ENCODE measurements at places on chromosomes 7 and 10.

- DNase-seq, result peak; percentile 54
These were observed 333.6 kb downstream of the ADARB2 start for GRCh38 chr10:1403508-1404322.

DNA sequence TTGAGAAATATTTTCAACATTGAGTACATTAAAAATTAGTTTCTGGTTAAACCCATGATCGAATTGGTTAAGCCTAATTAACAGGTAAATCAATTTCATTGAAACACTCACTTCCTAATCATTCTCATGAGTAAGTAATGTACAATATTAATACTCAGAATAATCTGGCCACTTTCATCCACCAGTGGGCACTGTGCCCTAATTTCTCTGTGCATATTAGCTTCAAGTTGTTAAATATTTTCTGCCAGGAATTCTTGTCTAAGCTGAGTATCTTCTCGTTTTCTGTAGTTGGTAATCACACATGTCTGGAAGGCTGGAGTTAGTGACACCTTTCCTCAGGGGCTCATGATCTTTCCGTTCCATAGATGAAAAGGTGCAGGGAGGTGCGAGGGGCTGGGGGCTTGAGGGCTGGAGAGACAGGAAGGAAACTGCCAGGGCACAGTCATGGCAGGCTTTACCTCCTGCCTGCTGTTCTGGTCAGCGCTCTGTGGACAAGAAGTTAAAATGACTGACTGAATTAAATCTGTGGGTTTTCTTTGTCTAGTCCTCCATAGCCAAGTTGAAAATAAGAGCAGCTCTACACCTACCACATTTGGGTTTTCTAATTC, 71.9 kb downstream of the WIPF3 start:
- no peak for DNase-seq

GRCh38 chr10:77297393-77297739, 340.2 kb downstream of the KCNMA1 start:
- DNase-seq, result no peak

DNA sequence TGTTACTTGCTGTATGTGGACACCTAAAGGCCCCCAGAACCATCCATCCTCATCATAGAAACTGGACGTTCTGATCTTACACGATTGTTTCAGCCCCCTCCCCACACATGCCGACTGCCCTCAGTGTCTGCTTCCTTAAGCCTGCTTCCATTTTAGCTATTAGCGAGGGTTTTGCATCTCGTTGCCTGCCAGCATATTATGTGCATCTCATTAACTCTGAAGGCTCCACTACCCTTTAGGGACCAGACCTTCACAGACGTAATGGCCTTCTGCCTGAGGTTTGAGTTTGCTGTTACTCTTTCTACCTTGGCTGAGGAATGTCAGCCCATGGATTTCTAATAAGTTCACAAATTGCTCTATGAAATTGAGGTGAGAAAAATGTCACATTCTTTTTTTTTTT, 53.9 kb upstream of the LRGUK start:
- DNase-seq, result no peak

DNA sequence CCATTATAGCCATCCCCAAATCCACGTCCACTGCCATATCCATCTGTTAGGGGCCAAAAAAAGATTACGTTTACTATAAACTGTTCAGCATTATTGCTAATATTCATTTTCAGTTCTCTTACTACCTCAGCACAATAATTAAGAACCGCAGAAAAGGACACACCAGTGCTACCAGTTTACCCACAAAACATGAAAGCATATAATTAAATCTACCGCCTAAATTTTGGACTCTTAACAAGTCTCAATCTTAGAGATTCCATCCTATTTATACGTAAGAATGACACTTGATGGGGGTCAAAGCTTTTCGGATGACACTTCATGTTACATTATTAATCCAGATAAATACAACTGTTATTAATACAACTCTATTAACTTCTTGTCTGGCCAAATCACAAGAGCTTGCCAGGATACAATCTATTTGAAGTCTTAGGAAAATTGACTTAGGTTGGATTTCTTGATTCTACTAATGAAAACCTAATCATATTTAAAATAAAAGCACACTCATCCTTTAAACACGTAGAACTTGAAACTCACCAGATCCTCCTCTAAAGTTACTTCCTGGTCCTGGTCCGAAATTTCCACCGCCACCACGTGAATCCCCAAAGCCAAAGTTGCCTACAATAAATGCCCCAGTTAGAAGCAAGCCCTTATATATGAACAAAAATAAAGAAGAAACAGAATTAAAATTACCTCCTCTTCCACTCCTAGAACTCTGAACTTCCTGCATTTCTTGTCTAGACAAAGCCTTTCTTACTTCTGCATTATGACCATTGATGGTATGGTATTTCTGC, 4.5 kb downstream of the HNRNPA2B1 start:
- no peak for DNase-seq

DNA sequence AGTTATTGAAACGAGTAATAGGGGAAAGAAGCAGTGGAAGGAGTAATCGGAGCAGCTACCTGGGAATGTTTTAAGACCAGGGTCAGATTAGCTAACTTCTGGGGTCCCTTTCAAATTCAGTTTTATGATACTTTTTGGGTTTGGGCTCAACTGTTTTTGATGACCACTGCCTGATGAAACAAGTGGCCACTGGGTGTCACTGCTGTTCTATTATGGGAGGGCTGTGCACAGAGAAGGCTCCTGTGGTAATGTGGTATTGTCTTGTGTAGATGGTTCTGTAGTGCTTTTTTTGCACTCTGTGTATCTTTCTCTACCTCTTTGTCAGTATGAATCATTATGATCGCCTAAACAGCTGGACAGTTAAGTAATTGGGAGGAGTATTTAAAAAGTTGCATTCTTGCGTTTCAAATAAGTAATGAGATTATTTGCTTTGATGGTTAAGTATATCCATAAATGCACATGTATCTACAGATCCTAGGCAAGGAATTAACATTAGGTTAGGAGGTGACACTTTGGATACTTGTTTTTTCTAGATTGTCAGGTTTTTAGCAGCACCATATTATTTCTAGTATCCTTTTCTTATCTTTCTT, 128.4 kb downstream of the ABCA13 start:
- DNase-seq, result peak; percentile 73

DNA sequence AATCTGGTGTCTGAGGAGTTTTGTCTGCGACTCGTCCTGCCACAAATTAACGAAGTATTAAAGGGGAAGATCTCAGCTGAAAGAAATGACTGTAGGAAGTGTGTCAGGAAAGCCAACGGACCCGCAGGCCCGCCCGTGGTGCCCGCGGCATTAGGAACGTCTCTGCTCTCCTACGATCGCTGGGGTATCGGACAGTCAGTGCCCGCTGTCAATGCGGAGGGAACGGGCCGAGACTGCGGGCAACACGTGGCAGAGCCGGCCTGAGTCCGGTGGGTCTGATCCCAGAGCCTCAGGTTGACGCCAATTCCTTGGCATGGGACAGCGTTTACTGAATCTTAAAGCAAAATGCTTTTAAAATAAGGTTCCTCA, 128.7 kb downstream of the KBTBD2 start:
- DNase-seq, result no peak

DNA sequence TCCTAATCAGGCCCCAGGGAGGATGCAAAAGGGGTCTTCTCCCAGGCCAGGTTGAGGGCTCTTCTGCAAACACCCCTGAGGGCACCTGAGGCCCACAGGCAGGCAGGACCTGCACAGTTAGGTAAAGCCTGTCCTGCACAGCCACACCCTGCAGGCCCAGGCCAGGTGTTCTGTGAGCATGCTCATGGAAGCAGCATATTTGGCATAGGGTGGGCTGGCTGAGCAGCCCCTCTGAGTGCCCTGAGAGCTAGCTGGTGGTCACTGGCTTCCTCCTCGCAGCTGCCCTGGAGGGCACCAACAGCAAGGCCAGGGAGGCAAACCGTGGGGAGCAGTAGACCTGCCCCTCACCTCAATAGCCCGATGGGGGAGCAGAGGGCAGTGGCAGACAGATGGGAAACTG, 3.7 kb upstream of the RET start:
- DNase-seq, result no peak

DNA sequence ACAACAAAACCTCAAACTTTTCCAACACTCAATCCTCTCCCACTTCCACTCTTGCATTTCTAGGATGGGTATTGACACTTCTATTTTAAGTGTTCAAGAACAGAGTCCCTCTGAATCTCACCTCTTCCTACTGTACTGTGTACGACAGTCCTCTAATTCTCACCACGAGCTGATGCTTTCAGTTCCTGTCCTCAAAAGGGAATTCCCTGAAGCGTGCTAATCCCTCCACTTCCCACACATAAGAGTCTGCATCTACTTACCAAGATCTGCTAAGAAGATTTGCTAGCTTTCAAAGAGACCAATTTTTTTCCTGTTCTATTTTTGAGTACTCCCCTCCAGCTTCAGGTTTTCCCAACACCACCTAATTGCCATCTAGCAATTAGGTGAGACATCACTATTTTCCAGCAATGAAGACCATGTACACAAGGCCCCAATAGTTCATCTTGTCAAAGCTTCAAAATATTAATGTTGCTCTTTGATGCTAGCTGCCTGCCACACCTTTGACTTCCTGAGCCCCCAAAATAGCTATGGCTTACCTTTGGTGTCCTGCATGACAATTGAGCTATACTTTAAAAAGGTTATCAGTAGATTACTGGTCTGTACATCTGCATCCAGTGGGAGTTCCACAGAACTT, 54.4 kb downstream of the ARMH3 start:
- no peak for DNase-seq

DNA sequence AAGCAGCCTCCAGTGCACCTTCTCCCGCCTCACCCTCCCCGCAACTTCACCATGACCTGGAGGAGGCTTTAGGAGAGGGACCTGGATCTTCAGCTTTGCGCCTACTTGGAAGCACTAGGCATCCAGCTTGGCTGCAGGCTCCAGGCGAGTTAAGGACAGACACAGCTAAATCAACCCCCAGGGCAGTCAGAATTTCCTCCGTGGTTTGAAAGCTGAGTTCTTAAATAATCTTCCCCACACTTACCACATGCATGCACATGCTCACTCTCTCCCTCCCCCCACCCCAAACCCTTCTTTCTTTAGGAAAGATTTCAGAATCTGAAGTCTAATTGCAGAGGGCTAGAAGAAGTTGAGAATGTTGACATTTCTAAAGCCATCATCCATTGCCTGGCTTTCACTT, 36.7 kb upstream of the LRRC4 start:
- DNase-seq, result no peak

DNA sequence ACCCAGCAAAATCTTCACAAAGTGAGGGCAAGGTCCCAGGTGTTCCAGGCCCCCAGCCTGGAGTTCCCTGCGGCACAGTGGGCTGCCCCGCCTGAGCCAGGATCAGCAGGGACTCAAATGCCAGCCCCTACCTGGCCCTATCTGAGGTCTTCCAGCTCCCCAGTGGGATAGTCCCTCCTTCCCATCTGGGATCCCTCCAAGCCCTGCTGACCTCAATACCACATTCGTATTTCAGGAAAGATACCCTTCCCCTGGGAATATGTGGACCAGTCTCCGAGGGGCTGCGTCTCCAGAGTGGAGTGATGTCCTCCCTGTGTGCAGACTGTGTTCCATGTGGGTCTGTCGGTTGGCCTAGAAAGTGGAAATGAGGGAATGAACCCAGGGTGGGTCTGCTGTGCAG, 40.9 kb downstream of the ELFN1 start:
- no peak for DNase-seq

- no peak for DNase-seq
These were observed 78.4 kb downstream of the XRCC2 start for GRCh38 chr7:152597507-152597906.

DNA sequence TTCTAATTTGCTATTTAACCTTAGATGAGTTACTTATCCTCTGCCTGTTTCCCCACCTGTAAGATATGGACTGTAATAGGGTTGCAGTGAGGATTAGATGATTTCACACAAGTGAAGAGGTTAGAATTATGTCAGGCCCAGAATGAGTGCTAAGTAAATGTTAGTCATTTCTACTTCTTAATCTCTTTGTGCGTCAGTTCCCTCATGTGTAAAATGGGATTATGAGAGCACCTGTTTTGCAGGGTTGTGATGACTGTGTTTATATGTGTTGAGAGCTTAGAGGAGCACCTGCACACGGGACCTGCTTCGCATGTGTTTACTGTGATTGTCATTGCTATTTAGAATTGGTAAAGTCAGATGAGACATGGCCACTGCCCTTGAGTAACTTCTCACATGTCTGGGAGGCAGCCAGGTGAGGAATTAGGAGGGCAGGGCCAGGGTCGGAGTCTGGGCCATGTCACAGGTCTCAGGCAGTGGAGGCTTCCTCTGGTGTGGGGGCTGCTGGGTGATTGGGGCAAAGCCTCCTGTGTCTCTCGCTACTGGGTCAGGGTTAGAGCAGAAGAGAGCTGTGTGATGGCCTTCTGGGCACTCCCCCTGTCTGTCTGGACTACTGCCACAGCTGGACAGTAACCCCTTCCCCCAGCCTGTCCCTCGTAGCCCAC, 106.7 kb downstream of the WDFY4 start:
- DNase-seq, result no peak

DNA sequence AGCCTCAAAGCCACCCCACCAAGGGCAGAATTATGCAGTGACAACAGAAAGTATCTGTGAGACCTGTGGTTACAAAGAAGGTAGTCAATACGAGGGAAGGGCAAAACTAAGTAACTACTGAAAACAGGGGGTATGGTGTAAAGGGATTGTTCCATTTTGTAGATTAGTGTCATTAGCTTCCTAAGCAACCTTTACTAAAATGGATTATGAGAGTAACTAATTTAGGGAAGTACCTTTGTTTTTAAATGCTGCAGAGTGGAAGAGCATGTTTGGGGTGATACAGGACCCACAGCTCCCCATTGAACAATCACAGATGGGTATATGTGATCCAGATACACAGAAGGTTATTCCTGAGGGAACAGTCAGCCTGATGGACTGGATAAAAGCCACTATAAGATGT, 51.3 kb upstream of the TAC1 start:
- no peak for DNase-seq

DNA sequence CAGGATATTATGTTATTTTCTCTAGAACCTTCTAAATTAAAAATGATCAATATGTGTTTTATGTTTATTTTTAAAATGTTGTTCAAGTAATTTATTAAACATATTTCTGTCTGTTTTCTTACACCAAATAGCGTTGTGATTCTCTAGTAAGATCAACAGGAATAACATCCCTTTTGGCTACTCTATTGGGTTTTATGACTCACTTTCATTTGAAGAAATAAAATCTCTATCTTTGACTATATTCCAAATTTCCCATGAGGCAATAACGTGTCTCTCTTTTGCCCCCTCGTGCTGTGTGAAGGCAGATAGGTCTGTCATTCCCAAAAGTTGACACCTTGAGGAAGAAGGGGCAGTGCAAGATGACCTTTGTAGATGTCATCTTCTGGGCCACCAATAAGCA, 40.9 kb downstream of the ITGA8 start:
- no peak for DNase-seq

- peak; percentile 60 for DNase-seq
These were observed 777 bp downstream of the BICC1 start for GRCh38 chr10:58513188-58514110.

DNA sequence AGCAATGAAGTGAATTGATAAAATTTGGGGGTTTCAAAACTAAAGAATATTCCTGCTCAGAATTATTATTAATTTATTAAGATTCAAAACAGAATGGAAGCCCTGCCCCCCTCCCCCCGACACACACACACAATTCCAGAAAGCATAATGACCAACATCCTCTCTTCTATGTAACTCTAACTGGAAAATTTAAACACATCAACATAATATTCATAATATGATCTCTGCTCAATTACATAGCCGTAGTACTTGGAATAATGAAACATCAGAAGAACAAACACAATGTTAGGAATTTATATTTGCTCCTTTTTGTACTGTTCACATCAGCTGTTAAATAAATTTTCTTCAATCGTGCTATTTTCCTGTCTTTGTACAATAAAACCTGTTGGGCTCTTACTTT, 20.8 kb downstream of the PCLO start:
- no peak for DNase-seq

- DNase-seq, result peak; percentile 69
These were observed 556.5 kb upstream of the LRRN3 start for GRCh38 chr7:110534241-110534931.

- DNase-seq, result no peak
These were observed 112.2 kb upstream of the GATA3 start for GRCh38 chr10:7942316-7942715.
